Skeletal muscle cell (primary cell): ENCODE measurements at places on chromosomes 3 and 15.

DNA sequence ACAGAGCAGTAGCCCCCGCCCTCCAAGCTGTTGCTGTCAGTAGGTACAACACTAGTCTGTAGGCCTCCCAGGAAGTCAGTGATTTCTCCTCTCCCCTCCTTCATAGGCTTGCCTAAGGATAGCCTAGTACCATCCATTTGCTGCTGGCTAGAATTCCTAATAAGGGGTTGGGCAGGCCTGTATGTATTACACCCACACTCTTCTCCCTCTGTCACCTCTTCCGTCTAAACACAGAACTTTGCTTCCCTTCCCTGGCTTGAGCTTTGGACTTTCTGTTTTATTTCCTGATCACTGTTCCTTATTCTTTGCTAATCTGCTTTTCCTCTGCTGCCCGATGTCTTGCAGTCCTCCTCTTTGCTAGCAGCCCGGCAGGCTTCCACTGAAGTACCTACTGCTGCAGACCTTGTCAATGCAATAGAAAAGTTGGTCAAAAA, 93.4 kb upstream of the UMPS start:
- DNase-seq, result no peak

- no peak for DNase-seq
Observed at GRCh38 chr3:195204360-195205163, 66.4 kb downstream of the XXYLT1 start.

DNA sequence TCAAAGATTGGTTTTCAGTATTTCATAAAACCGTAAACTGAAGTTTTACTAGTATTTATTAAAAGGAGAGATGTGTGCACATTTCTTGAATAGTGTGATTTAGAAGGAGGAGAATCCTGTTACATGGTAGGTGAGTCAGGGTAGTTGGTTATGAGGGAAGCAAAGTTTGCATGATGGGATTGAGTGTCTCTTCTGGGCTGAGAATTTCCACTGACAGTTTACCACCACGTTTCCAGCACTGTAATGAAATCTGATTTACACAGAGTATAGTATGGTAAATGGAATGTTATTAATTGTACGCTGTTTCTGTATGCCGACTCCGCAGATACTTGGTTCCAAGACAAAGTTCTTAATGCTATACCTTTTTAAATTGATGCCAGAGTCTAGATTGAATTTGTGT, 1.6 kb downstream of the NECTIN3 start:
- no peak for DNase-seq

- no peak for DNase-seq
Observed at GRCh38 chr3:182214416-182214815, 502.7 kb downstream of the SOX2 start.

- no peak for DNase-seq
Observed at GRCh38 chr15:88782465-88782864, 20.8 kb upstream of the ACAN start.

DNA sequence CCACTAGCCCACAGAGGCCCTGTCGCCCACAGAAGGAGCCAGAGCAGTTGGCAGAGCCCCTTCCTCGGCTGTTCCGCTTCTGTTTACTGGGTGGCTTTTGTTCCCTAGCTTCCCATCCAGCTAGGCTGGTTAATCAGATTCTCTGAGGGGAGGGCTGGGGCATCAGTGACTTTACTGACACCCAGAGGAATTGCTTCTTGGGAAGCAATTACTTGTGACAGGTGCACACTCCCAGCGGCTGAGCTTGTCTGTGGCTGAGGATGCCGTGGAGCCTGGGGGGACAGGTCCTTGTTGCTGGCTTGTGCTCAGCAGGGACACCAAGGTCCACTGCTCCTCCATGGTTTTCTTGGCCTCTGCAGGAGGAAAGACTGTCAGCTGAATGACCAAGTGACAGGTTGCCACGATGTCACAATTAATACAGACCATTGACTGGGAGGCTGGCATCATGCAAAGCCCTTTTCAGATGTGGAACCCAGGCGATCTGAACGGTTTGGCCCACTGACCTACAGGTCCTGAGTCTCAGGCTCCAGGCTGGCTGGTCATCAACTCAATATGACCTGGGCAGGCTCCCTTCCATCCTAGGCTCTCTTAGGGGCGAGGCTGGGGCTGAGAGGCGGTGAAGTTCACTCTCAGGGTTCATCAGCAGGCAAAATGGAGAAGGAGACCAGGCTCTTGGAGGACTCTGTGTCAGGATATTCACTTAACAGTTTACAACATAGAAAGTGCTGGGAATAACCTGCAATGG, 31.8 kb upstream of the SFMBT1 start:
- DNase-seq, result no peak

- no peak for DNase-seq
Observed at GRCh38 chr15:100434038-100434437, 92.3 kb upstream of the ADAMTS17 start.

- no peak for DNase-seq
Observed at GRCh38 chr3:12839156-12839946, 2.0 kb downstream of the RPL32 start.

GRCh38 chr15:48423896-48424475, 92.8 kb downstream of the DUT start:
- no peak for DNase-seq

DNA sequence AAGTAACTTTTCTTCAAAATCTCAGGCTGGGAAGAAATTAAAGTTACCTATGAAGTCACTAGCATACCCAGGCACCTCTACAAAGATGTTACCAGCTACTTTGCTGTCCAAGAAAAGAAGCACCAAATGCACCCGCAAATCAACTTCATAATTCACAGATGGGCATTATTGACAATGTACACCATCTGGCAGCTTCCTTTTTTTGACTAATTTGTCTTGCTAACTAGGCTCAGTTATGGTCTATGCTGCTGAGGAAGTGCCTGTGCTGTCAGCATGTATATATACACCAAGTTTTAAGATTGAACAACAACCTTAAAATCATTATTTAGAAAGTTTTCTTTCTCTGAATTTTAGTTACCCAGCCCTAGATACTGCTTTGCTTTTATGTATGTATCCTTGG, 93.8 kb downstream of the NSUN3 start:
- no peak for DNase-seq

- no peak for DNase-seq
Observed at GRCh38 chr15:36880913-36881460, 219.4 kb downstream of the MEIS2 start.

DNA sequence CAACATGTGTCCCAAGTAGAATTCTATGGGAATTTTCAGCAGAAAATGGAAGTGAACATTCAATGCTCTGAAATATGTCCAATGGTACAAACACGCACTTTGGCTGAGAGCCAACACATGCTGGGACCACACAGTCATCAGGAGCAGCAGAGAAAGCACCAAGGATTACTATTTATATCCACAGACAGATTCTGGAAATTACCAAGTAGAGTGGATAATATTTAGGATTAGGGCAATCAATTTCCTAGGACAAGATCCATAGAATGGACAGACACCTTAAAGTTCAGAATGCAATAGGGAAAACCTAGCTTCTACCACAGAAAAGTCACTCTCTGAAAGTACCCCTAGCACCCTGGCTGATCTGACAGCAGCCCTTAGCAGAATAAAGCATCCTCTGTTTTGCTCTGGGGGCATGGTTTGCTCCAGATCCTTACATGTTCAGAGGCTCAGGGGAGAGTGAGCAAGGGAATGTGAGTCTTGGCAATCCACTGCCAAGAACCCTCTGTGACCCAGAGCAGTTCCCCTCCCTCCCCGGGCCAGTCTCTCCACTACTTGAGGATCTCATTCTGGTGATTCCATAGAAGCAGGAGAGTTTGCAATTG, 206.0 kb upstream of the WNT5A start:
- peak; percentile 38 for DNase-seq

GRCh38 chr3:13150624-13151023, 77.4 kb upstream of the IQSEC1 start:
- DNase-seq, result no peak

GRCh38 chr3:133384331-133385027, 15.4 kb upstream of the BFSP2 start:
- DNase-seq, result no peak

- no peak for DNase-seq
Observed at GRCh38 chr3:14439501-14440167, 37.2 kb downstream of the SLC6A6 start.

- DNase-seq, result no peak
Observed at GRCh38 chr3:116112696-116113095, 332.6 kb downstream of the LSAMP start.

GRCh38 chr3:188900421-188900951, 271.3 kb upstream of the TPRG1 start:
- DNase-seq, result peak; percentile 72

DNA sequence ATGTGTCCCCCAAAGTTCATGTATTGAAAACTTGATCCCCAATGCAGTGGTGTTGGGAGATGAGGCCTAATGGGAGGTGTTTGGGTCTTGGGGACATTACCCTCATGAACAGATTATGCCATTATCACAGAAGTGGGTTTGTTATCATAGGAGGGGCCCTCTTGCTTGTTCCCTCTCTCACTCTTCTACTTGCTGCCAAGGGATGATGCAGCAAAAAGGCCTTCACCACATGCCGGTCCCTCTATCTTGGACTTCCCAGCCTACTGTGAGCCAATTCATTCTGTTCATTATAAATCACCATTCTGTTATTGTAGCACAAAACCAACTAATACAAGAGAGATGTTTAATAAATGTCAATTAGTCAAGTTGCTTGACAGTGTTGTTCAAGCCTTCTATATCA, 47.2 kb downstream of the FAM227B start:
- DNase-seq, result no peak

- DNase-seq, result no peak
Observed at GRCh38 chr3:15055019-15055557, 10.0 kb downstream of the MRPS25 start.

- no peak for DNase-seq
Observed at GRCh38 chr3:137852391-137852830, 88.3 kb downstream of the SOX14 start.

DNA sequence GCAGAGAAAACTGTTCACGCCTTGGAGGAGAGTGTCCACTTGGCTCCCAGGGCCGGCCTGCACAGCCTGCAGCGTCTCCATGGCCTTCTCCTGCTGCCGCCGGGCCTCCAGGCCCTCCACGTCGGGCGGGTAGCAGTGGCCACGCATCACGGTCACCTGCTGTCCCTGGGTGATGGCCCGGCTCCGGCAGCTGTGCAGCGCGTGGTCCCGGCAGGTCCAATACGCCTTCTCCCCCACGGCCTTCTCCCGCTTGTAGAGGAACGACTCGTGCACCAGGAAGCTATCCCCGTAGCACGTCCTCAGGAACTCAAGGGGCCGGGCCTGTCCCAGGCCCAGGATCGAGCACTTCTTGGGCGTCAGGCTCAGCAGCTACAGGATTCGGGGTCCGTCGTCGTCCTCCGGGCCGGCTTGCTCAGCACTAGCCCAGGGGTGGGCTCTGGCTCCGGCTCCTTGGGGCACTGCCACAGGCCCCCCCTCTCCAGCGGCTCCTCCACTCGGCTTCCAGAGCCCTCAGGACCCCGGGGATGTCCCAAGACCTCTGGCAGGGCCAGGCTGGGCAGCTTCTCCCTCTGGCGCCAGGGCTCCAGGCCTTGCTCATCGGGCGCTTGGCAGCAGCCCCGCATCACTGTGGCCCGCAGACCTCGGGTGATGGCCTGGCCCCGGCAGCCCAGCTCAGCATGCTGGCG, 83.6 kb upstream of the FXR1 start:
- DNase-seq, result no peak

- DNase-seq, result no peak
Observed at GRCh38 chr3:107421881-107422280, 44.6 kb downstream of the CCDC54 start.

GRCh38 chr3:78979028-78979427, 788.8 kb downstream of the ROBO1 start:
- DNase-seq, result no peak

GRCh38 chr15:32730677-32731654, 13.2 kb downstream of the GREM1 start:
- no peak for DNase-seq
